ENCODE measurements at places on chromosomes 6 and 20.

DNA sequence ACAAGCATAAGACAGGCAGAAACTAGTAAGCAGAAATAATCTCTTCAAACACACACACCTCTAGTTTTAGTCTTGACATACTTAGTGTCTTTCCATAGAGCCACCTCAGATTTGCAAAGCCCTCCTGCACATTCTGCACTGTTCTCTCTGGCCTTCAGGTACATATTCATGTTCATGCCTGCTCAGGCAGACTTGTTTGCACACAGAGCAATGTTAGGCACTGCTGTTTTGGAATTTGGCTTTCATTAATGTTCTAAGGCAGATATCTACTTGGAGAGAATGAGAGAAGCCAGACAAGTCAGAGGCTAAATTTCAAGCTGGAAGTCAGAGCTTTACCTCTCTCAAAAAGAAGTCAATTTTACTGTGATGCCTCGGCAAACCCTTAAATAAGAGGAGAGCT, 21.3 kb upstream of the DST start:
- DNase-seq = no peak

DNA sequence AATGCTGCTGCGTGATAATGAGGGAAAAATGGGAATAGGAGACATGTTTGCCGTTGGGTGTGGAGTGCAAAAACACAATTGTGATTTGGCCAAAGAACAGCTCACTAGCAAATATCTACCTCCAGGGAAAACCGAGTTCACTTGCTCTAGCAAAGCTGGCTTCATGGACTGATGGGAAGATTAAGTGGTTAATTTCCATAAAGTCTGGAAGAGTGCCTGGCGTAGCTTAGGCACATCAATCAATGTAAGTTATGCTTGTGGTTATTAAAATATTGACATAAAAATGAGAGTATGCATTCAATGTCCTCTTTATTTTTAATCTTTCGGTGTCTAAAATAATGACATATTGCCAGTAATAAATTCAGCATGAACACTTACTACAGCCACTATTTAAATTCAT, 267.5 kb downstream of the SMOC2 start:
- DNase-seq = no peak

DNA sequence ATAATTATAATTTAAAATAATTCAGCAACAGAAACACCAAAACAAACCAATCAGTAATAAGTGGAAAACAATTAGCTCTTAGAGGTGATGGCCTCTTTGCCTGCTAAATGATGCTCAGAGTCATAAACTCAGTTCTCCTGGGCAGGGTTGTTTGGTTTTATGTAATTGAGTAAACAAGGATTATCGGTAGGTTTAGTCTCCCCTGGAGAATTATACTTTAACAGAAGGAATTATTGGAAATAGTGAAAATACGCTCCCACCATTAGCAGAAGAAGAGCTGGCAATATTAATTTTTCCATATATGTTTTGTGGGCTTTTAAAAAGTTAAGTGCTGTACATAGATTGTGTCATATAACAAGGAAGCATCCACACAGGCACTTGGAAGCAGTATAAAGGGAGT, 27.0 kb downstream of the CAP2 start:
- no peak for DNase-seq

DNA sequence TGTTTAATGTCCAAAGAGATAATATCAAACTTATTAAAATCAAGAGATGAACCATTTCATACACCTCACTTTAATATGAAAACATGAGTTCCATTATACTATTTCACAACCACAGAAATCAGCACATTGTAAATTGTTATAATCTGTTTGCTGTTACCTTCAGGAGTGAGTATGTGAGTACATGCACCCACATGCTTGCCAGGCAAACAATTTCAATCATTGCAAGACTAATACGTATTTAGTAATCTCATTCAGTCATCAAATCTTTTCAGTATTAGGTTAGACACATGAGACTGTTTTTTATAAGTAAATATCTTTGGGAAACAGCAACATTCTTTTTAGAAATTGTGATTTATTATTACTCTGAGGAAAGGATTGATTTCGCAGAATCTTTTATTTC, 9.3 kb upstream of the EPM2A start:
- DNase-seq = no peak

GRCh38 chr6:18261877-18262276, 2.5 kb downstream of the DEK start:
- DNase-seq = no peak

DNA sequence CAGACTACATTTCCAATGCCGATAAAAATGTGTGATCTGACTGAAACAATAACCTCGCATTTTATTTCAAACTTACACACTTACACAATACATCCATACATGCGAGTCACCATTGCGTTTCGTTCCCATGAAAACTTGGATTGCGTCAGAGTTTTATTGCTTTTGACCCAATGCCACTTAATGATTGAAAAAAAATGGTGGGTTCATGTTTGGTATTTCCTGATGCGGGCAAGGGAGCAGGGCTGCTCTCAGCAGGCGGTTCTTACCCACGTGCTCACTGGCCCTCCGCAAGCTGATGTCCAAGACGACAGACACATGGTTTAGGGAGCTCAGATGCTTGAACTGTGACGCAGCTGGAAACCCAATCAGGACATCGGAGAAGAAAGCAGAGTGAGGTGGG, 281.0 kb upstream of the SULF2 start:
- DNase-seq = no peak

GRCh38 chr20:60317401-60317800, 359.2 kb downstream of the CDH26 start:
- DNase-seq = no peak

GRCh38 chr6:107510108-107510507, 20.2 kb downstream of the SOBP start:
- no peak for DNase-seq

GRCh38 chr6:42962502-42963178, 2.1 kb downstream of the GNMT start:
- DNase-seq = no peak
